ENCODE measurements at places on chromosomes 16 and 17. TPM values are rescaled to one million over a fixed set of nuclear protein-coding genes. Genes with fewer than 3 reads are reported as not detected.

DNA sequence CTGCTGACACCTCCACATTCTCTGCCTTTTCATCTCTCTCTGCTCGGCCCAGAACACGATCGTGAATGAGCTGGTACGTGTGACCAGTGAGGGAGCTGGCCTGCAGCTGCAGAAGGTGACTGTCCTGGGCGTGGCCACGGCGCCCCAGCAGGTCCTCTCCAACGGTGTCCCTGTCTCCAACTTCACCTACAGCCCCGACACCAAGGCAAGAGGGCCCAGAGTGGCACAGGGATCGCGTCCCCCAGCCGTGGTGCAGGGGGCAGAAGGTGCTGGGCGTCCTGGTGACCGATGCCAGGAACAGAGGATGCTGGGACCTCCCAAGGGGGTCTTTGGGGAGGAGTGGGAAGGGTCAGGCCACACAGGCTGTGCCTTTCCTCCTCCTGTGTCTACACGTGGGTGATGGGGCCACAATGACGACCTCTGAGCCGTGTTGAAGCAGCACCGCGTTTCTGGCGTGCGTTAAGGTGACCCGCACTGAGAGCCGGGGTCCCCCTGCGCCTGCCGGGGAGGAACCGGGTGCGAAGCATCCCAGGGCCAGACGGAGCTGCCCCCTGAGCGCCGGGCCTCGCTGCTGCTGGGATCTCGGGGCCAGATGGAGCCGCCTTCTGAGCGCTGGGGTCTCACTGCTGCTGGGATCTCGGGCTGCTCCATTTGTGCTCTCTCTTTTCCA lies 17.4 kb downstream of the GAA start:
- peaks cover 2% of the 10 kb centered on the region for H3K36me3 ChIP-seq
- no peaks in the 10 kb centered on the region for H3K27me3 ChIP-seq
- H3K4me1 ChIP-seq, result no peaks in the 10 kb centered on the region
- DNase-seq, result no peak

- no peak for DNase-seq
- H3K4me3 ChIP-seq, result no peak overlapping the region
- H3K27me3 ChIP-seq, result peaks cover 14% of the 10 kb centered on the region
- no peaks in the 10 kb centered on the region for H3K36me3 ChIP-seq
- no peak overlapping the region for H3K27ac ChIP-seq
Observed at GRCh38 chr16:68481636-68482035, 33.3 kb upstream of the SMPD3 start.

DNA sequence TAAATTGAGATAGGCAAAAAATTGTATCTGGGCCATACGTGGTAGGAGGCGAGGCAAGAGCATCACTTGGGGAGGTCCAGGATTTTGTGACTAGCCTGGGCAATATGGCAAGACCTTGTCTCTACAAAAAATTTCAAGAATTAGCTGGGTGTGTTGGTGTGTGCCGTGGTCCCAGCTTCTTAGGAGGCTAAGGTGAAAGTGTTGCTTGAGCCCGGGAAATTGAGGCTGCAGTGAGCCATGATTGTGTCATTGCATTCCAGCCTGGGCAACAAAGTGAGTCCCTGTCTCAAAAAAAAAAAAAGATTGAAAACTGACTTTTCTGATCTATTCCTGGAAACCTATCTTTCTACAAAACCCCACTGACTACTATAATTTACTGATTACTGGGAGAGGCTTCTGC lies 26.7 kb downstream of the CDK12 start:
- peaks cover 18% of the 10 kb centered on the region for H3K4me1 ChIP-seq
- no peak overlapping the region for H3K4me3 ChIP-seq
- H3K36me3 ChIP-seq, result peaks cover 11% of the 10 kb centered on the region
- H3K27me3 ChIP-seq, result no peaks in the 10 kb centered on the region
- no peak overlapping the region for H3K27ac ChIP-seq

The GINS2 gene
- 3.8 TPM for total RNA-seq

GRCh38 chr16:64882078-64882784 lies 239.6 kb downstream of the CDH11 start:
- peaks cover under 1% of the 10 kb centered on the region for H3K36me3 ChIP-seq
- no peak overlapping the region for H3K27ac ChIP-seq
- H3K4me1 ChIP-seq, result peaks cover 47% of the 10 kb centered on the region
- no peaks in the 10 kb centered on the region for H3K27me3 ChIP-seq
- no peak overlapping the region for H3K4me3 ChIP-seq

DNA sequence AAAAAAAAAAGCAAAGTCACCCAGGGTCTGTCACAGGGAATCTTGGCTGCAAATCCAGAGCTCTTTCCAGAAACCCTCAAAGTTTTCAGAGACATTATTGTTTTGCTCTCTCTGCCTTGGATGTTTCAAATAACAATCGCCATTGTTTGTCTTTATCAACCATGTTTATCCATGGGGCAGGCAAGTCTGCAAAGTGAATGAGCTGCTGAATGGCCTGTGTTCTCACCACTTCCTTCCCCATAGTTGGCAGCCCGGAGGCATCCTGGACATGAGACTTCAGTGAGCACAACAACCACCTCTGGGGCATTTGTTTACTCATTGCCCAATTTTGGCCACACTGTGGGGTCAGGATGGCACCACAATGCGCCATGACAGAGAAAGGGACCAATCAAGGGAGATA lies 53.1 kb upstream of the USP7 start:
- peaks cover 4% of the 10 kb centered on the region for H3K36me3 ChIP-seq
- H3K27me3 ChIP-seq, result no peaks in the 10 kb centered on the region
- no peak overlapping the region for H3K4me3 ChIP-seq
- H3K4me1 ChIP-seq, result peaks cover 5% of the 10 kb centered on the region
- H3K27ac ChIP-seq, result no peak overlapping the region

DNA sequence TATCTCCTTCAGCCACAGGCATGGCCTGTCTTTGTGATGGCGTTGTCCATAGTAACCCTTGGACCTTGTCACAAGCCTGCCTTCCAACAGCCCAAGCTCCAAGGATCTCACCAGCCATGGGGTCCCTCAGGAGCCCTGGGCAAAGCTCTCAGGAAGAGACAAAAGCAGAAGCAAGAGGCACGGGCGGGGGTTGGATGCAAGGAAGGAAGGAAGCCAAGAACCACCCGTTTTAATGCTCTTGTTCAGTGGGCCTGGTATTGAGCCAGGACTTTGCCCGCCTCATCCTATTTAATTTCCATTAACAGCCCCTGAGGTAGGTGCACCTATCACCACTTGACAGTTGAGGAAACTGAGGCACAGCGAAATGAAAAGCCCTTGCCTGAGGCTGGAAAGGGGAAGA lies 32.3 kb upstream of the GOSR2 start:
- no peak overlapping the region for H3K4me3 ChIP-seq
- no peak for DNase-seq
- H3K36me3 ChIP-seq, result no peaks in the 10 kb centered on the region
- no peaks in the 10 kb centered on the region for H3K4me1 ChIP-seq
- no peak overlapping the region for H3K27ac ChIP-seq

- no peak within 1 kb of the TSS for H3K27ac ChIP-seq
- peak; percentile 84 for DNase-seq
- no peaks in the 10 kb centered on the region for H3K4me1 ChIP-seq
Observed at GRCh38 chr17:7114241-7114874, at the start of gene ASGR2. Gene ASGR2 (minus strand): TSS chr17:7114822. CDS start chr17:7114240, 582 bp downstream.

GRCh38 chr17:44608727-44609435 lies 47.4 kb upstream of the MEIOC start:
- DNase-seq, result no peak
- peak overlapping the region; percentile 82 for H3K27ac ChIP-seq
- H3K36me3 ChIP-seq, result no peaks in the 10 kb centered on the region
- no peaks in the 10 kb centered on the region for H3K27me3 ChIP-seq
- no peak overlapping the region for H3K4me3 ChIP-seq
- H3K4me1 ChIP-seq, result peaks cover 56% of the 10 kb centered on the region

The EFNB3 gene
- total RNA-seq, result 4.1 TPM

DNA sequence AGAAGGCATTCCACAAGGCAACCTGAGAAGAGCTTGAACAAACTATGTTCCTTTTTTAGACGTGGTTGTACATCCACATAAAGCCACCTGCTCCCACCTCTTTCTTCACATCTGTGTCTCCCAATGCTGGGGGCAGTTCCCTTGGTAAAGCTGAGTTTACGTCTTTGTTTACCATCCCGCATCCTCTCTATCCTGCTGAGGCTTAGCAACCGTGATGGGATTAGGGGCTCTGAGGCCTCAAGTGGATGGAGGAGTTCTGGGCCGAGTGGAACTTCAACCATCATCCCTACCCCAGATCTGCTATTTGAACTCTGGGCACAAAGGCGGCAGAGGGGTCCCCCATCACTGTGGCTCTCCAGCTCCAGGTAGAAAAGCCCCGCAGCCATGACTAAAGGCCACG lies 94.2 kb upstream of the CREBBP start:
- no peak overlapping the region for H3K4me3 ChIP-seq
- peaks cover 14% of the 10 kb centered on the region for H3K36me3 ChIP-seq
- H3K27me3 ChIP-seq, result no peaks in the 10 kb centered on the region
- no peak for DNase-seq

GRCh38 chr17:80364091-80364691 lies 50.8 kb upstream of the ENDOV start:
- no peak overlapping the region for H3K27ac ChIP-seq
- no peaks in the 10 kb centered on the region for H3K27me3 ChIP-seq
- peak; percentile 91 for DNase-seq
- peaks cover 53% of the 10 kb centered on the region for H3K36me3 ChIP-seq
- no peaks in the 10 kb centered on the region for H3K4me1 ChIP-seq

DNA sequence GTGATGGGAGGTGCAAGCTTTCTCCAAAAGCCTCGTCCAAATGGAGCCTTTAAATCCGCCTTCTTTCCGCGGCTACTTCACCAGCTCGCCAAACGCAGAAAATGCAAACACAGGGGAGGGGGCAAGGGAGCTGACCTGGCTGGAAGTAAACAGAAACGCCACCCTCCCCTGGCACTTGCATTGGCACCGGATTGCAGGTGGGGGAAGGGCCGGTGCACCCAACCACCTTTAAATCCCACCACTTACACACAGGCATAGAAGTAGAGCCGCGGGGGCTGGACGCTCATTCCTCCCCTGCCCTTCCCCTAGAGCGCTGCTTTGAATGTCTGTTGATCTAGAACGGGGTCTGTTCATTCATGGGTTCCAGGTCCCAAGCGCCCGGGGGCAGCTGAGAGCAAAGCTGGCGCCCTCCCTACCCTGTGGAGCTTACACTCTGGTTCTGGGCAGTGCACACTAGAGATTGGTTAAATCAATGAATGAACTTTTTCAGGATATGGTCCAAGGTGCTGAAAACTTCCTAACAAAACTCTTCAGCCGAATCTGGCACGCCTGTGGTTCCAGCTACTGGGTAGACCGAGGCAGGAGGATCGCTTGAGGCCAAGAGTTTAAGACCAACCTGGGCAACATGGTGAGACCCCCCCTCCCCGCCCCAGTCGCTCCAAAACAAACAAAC lies 920 bp upstream of the ZCCHC14 start:
- H3K27ac ChIP-seq, result peak overlapping the region; percentile 49
- H3K4me3 ChIP-seq, result peak overlapping the region; percentile 80
- H3K4me1 ChIP-seq, result peaks cover 40% of the 10 kb centered on the region
- H3K36me3 ChIP-seq, result peaks cover 2% of the 10 kb centered on the region
- peak; percentile 41 for DNase-seq

The ALDH3A1 gene
- total RNA-seq, result not detected

DNA sequence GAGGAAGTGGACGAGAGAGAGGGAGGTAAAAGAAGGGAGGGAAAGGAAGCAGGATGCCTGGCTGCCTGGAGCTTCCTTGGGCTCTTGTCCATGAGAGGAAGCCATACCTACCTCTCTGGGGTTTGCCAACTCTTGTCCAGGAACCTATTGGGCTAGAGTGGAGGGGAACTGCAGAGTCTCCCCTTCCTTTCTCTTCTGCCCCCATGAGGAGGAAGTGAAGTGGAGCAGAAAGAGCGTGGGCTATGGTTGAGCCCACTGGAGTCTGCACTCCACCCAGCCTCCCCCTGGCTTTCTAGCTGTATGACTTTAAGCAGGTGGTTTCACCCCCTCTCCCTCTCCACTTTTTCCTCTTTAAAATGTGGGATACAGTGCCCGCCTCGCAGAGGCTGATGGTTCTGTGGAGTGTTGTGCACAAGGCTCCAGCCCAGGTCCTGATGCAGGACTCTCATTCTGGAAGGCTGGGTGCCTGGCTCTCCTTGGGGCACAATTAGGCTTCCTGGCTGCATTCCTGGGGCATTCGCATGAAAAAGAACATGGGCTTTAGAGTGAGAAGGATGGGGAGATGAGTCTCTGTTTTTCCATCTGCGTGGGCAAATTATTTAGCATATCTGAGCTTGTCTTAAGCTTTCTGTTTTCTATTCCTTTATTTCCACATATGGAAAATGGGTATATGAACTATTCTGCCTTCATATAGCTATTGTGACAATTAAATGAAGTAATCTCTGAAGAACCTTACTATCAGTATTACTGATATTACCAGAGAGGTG lies 40.7 kb downstream of the HLF start:
- H3K4me1 ChIP-seq, result no peaks in the 10 kb centered on the region
- H3K27me3 ChIP-seq, result peaks cover 3% of the 10 kb centered on the region
- H3K36me3 ChIP-seq, result no peaks in the 10 kb centered on the region
- H3K27ac ChIP-seq, result no peak overlapping the region

The ASGR2 gene
- not detected for total RNA-seq

DNA sequence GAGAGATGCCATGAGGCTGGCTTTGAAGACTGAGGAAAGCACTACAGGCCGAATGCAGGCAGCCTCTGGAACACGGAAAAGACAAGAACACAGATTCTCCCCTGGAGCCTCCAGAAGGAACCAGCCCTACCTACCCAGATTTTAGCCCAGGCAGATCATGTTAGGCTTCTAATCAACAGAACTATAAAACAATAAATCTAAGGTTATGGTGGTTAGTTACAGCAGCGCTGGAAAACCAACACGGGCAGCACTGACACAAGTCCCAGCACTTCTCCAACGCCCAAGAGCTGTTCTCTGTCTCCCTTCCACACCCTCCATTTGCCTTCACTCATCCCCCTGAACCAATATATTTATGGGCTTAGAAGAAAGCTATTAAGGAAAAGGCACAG lies 7.5 kb downstream of the ANKRD11 start:
- H3K4me1 ChIP-seq, result peaks cover 85% of the 10 kb centered on the region
- no peak for DNase-seq
- H3K27me3 ChIP-seq, result no peaks in the 10 kb centered on the region

DNA sequence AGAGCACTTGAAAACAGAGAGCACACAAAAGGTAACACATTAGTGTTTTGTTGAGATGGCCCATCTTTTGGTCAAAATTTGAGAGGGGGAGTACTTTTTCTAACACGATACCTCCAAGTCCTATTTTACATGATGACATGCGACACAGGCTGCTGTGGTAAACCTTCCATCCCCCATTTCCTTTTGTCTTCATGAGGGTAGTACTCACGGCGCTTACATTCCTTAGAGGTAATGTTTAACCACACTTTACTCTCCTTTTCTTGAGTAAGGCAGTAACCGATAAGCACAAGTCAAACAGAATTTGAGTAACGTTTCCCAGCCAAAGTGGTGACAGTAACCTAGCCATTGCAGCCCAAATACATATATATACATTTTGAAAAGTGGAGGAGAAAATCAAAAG lies 35.8 kb upstream of the PITPNM3 start:
- DNase-seq, result no peak
- no peaks in the 10 kb centered on the region for H3K27me3 ChIP-seq
- H3K27ac ChIP-seq, result peak overlapping the region; percentile 71
- peaks cover 14% of the 10 kb centered on the region for H3K4me1 ChIP-seq
- H3K4me3 ChIP-seq, result no peak overlapping the region

The KCNH6 gene
- not detected for total RNA-seq

- H3K4me1 ChIP-seq, result peaks cover 32% of the 10 kb centered on the region
- peak; percentile 96 for DNase-seq
- peak within 1 kb of the TSS; percentile 99 for H3K27ac ChIP-seq
- H3K36me3 ChIP-seq, result peaks cover 2% of the 10 kb centered on the region
Observed at GRCh38 chr16:30395155-30395991, at the start of gene ZNF48. Gene ZNF48 (plus strand): TSS chr16:30395420. CDS start chr16:30395795, 375 bp downstream.
